ENCODE measurements at places on chromosomes 3 and 15.

DNA sequence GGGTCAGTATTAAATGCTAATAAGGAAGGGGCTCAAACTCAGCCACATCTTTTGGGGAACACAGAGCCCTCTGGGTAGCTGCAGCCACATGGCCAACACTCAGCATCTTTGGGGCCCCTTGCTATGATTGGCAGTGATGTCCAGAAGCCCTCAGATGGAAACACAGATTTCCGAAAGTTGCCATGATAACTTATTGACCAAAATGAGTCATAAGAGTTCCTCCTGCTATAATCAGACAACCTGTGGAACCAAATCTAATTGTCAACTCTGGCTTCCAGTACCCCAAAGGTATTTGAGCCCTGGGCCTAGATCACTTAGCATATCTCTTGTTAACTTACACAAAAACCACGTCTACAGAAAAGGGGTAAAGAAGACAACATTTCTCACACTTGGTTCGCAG lies 392.2 kb downstream of the KCNH8 start:
- DNase-seq = no peak

- peak; percentile 43 for DNase-seq
Observed at GRCh38 chr3:168511428-168512014, 415.8 kb upstream of the GOLIM4 start.

GRCh38 chr3:37074178-37074577 lies 80.9 kb downstream of the MLH1 start:
- DNase-seq = peak; percentile 87

- no peak for DNase-seq
Observed at GRCh38 chr3:131067983-131068382, 41.3 kb downstream of the NEK11 start.

- no peak for DNase-seq
Observed at GRCh38 chr3:30811151-30811795, 83.2 kb downstream of the GADL1 start.

DNA sequence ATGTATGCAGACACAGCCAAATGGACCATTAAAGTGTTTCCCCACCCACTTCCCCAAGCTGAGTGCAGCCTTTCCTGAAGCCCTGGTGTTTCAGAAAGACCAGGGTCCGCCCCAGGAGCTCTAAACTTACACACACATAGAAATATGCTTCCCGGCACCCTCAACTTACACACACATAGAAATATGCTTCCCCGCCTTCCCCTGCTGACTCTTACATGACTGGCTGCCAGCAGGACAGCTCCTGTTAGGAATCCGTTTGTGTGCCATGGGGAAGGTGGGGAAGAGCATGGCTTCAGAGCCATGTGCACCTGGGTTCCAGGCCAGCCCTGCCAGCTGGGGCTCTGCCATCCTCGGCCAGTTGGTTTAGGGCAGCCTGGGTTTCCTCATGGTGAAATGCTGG lies 3.6 kb downstream of the CLEC3B start:
- peak; percentile 40 for DNase-seq

GRCh38 chr3:125115640-125116039 lies 59.8 kb upstream of the HEG1 start:
- DNase-seq = peak; percentile 70

DNA sequence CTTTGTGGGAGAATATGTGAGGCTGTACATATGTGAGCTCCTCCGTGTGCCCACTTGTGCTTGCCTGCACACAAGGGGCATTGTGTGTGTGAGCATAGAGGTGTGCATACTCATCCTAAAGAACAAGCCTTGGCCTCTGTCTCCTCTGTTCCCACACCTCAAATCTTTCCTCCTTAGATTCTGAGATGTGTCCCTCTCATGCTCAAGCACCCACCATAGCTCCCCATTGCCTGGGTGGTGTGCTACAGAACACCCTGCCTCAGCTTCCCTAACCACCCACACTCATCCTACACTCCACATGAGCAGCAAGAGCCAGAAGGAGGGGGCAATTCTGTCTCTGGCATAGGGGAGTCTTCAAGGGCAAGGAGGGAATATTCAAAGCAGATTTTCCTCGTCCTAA lies 27.7 kb downstream of the LINGO1 start:
- no peak for DNase-seq

DNA sequence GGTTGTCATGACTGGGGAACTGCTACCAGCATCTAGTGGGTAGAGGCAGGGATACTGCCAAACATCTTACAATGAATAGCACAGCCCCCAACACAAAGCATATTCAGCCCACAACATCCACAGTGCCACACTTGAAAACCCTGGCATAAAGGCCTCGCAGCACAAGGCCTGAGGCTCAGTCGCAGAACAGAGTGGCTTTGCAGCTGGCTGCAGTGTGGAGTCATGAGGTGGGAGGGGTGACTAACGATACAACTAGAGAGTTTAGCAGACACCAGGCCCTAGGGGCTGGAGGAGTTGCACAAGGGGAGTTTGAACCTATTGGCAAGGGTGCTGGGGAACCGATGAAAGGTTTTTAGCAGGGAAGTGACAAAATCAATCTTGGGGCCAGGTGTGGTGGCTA lies 32.1 kb downstream of the GRK7 start:
- no peak for DNase-seq

GRCh38 chr3:123075359-123075758 lies 8.5 kb downstream of the PDIA5 start:
- no peak for DNase-seq
